ENCODE measurements at places on chromosomes 7 and 10. TPM values are rescaled to one million over a fixed set of nuclear protein-coding genes. Genes with fewer than 3 reads are reported as not detected.

The VSTM4 gene
- total RNA-seq, result 0.51 TPM

The H2AZ2 gene
- 175 TPM for total RNA-seq

The PPP1R17 gene
- total RNA-seq, result not detected

The TAC1 gene
- not detected for total RNA-seq

The PALD1 gene
- total RNA-seq, result 17.3 TPM

GRCh38 chr10:97781618-97782331, 10.0 kb upstream of the SFRP5 start:
- peaks cover 21% of the 10 kb centered on the region for H3K4me1 ChIP-seq
- H3K27ac ChIP-seq, result no peak overlapping the region
- no peaks in the 10 kb centered on the region for H3K27me3 ChIP-seq
- no peak overlapping the region for H3K4me3 ChIP-seq
- DNase-seq, result peak; percentile 73

DNA sequence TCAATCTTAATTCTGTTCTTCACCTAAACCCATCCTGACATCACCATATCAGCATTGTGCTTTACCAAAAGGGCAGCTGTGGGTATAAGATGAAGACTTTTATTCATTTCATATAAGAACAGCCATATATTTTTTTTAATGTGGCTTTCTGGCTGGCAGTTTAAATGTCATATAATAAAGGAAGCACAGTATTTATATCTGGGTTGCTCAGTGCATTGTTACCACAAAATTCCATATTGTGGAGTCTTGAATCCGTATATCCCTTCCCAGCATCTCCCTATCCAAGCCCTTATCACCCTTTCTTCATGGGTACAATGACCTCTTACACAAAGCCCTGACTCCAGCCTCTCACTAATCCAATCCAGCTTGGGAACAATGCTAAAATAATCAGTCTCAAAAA, 125.8 kb downstream of the RAPGEF5 start:
- H3K27ac ChIP-seq, result no peak overlapping the region
- no peaks in the 10 kb centered on the region for H3K36me3 ChIP-seq
- no peak for DNase-seq

DNA sequence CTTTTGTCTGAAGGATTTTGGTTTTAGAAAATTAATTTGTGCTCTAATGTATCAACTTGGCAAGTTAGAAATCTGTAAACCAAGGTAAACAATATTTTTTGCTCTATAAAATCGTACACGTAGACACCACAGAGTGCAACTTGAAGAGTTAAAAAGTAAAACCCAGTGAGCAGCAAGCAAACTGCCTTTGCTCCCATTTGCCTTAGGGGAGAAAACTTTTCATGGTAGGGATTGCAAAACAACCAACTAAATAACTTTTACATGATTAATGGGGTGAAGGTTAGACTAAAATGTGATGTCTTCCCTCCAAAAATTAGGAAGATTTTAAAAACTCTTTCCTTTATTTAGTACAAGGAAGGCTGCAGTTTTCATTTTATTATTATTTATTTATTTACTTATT, 224.2 kb upstream of the LYZL1 start:
- DNase-seq, result no peak
- H3K36me3 ChIP-seq, result no peaks in the 10 kb centered on the region
- H3K4me1 ChIP-seq, result no peaks in the 10 kb centered on the region
- H3K27me3 ChIP-seq, result no peaks in the 10 kb centered on the region
- H3K4me3 ChIP-seq, result no peak overlapping the region

GRCh38 chr10:32103721-32104120, 47.5 kb upstream of the KIF5B start:
- no peaks in the 10 kb centered on the region for H3K27me3 ChIP-seq
- no peaks in the 10 kb centered on the region for H3K36me3 ChIP-seq
- no peak overlapping the region for H3K27ac ChIP-seq
- H3K4me3 ChIP-seq, result no peak overlapping the region
- DNase-seq, result no peak
- peaks cover 3% of the 10 kb centered on the region for H3K4me1 ChIP-seq

DNA sequence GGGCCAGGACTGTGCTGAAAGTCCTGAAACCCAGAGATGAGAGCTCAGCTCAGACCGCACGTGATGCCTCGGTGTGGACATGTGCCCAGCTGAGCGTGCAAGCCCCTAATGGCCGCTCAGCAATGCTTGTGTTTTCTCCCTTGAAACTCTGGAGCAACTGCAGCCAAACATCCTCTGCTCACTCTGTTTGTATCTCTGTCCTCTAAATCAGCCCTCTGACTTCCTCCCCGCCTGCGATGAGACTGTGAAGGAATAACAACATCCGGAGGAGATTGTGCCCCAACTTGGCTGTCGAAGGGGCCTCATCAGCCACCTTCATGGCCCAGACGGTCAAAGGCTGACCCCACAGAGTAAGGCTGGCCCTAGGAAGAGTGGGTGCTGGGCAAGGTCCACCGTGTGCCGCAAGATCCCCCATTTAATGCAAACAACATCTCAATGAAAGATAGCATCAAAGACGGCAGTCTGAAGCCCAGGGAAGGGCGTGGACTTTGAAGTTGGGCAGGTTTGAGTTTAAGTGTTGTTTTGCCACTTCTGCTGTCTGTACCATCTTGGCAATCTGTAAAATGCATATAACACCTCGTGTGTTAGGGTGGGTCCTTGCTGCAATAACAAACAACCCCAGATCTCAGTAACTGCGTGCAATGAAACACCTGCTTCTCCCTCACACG, 39.9 kb downstream of the CALML3 start:
- H3K4me3 ChIP-seq, result no peak overlapping the region
- no peaks in the 10 kb centered on the region for H3K27me3 ChIP-seq
- DNase-seq, result peak; percentile 29
- no peak overlapping the region for H3K27ac ChIP-seq
- H3K4me1 ChIP-seq, result no peaks in the 10 kb centered on the region
- H3K36me3 ChIP-seq, result no peaks in the 10 kb centered on the region

DNA sequence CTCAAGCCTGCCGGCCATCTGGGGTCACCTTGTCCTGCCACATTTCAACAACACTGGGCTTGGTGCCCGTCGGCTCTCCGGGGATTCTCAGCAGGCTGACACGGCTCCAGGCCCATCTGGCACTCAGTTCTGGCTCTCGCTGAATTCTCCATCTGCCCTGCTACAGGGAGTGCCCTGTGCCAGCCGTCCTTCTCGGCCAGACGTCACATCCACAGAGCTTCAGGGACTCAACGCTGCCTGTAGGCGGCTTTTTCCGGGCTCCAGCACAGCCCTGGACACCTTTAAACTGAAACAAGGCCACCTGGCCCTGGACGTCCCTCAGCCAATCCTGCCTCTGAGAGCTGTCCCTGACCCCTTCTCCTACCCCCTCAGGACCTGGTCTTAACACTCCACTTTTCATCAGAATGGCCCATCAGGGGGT, 43.0 kb downstream of the TMEM130 start:
- H3K4me3 ChIP-seq, result no peak overlapping the region
- no peaks in the 10 kb centered on the region for H3K27me3 ChIP-seq
- H3K4me1 ChIP-seq, result no peaks in the 10 kb centered on the region
- DNase-seq, result peak; percentile 66
- no peak overlapping the region for H3K27ac ChIP-seq

DNA sequence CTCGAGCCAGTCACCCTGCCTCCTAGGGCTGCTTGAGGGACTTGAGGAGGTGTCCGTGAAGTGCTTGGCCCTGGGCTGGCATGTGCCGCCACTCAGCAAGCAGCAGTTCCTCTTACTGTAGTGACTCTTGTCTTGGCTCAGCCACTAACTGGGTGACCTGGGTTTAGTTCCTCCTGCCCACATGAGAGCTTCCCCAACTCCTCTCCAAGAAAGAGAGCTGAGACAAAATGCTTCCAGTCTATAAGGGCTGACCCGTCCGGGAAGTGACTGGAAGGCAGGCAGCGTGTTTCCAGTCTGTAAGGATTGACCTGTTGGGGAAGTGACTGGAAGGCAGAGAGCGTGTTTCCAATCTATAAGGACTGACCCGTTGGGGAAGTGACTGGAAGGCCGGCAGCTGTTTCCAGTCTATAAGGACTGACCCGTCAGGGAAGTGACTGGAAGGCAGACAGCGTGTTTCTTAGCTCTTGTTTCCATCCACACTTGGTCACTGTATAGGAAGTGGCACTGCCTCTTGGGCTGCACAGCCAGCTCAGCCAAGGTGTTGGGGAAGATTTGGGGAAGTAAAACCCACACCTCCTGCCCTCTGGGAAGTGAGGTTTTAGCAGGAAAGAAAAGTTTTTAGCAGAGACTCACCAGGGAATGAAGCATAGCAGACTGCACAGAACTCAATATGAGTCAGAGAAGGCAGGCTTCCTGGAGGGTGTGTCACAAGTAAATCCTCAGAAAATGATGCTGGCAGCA, 53.3 kb upstream of the PPIF start:
- no peak overlapping the region for H3K27ac ChIP-seq
- H3K27me3 ChIP-seq, result no peaks in the 10 kb centered on the region
- no peaks in the 10 kb centered on the region for H3K4me1 ChIP-seq

Data from endodermal cell (in vitro differentiated cells).